ENCODE measurements at places on chromosomes 16 and 17.
A peak's percentile ranks its signal among the peaks of the same experiment; 100 is the strongest.

DNA sequence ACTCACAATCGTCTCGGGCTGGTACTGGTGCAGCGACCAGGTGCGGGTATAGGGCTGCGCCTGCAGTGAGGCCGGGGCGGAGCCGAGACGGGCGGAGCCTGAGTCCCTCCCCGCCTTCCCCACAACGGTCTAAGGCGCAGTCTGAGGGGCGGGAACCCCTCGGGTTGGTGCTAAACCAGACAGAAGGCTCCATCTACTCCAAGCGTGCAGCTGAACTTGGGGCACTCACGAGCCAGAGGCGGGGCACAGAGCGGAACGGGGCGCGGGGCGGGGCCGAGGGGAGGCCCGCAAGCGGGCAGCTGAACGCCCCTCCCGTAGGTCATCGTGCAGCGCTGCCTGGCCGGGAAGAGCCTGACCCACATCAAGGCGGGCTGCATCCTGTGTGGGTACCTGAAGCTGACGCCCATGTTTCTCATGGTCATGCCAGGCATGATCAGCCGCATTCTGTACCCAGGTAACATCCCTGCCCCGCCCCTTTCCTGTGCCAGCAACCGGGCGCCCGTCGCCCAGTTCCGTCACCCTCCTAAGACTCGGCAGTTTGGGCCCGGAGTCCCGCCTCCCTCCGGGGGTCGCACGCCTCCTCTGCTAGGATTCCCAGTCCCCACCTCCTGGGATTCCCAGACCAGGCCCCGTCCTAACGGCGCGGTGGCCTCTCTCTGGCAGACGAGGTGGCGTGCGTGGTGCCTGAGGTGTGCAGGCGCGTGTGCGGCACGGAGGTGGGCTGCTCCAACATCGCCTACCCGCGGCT is 5.0 kb downstream of the SLC5A2 start:
- DNase-seq = peak; percentile 73

DNA sequence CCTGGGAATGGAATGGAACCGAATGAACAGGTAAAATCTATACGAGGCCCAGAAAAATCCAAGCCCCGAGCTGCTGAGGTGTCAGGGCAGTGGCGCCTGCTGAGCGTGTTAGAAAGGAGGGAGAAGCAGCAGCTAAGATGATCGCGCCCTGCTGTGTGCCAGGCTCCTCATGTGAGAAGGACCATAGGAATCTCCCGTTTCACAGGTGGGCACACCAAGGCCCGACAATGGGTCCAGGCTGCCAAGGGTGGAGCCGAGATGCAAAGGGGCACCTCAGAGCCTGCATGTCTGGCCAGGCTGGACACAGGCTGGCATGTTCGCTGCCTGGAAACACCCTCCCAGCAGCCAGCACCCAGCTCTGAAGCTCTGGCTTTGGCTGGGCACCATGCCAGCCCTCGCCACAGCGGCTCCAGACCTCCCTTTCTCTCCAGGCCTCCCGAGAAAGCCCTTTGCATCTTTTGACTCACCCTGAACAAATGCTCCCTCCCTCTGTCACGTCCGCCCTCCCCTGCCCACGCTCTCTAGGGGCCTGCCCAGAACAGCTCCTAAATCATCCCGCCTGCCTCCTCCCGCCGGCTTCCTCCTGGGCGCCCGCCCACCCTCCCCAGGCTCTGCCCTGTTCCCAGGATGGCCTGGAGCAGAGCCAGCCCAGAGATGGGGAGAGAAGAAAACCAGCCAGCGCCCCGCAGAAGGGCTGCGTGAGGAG is 217.8 kb upstream of the GSE1 start:
- peak; percentile 44 for DNase-seq

DNA sequence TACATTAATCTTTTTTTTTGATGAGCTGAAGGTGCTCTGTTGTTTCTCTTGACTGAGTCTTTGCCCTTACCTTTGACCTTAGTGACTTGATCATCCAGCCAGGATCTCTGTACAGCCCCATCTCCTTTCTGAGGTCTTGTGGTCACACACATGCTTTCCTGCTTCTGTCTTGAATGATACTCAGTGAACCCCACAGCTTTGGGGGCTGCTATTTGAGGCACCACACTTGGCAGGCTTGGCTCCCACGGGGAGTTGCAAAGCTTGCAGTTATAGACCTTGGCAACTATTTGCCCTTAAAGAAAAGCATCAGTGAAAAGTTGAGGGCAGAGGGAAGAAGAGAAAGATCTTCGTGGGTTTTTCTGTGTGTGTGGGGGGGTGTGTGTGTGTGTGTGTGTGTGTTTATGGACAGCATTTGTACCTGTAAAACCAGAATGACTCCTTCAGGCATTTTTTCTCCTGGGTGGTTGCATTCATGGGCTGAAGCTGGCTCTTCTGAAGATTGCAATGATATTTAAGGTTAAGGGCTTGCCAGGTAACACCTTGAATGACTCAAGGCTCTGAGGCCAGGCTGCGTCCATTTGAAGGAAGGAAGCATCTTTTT is 101.6 kb downstream of the MSI2 start:
- no peak for DNase-seq

- peak; percentile 80 for DNase-seq
These were observed 27.5 kb upstream of the PIK3R6 start for GRCh38 chr17:8894673-8895578.

DNA sequence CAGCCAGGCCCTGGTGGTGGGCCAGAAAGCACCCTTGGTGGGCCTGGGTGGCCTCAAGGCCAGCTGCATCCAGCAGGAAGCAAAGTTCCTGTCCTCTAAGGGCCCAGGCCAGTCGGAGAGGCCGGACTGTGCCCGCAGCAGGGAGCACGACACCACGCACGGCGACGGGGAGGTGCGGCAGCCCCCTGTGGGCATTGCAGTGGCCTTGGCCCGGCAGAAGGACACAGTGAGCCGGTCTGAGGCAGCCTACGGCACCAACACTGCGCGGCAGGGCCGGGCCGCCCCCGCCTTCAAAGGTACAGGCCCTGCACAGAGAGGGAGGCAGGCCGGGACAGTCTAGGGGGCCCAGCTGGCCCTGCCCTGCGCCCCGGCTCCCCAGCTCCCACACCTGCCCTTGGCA is 48.0 kb downstream of the BAHCC1 start:
- DNase-seq = no peak

DNA sequence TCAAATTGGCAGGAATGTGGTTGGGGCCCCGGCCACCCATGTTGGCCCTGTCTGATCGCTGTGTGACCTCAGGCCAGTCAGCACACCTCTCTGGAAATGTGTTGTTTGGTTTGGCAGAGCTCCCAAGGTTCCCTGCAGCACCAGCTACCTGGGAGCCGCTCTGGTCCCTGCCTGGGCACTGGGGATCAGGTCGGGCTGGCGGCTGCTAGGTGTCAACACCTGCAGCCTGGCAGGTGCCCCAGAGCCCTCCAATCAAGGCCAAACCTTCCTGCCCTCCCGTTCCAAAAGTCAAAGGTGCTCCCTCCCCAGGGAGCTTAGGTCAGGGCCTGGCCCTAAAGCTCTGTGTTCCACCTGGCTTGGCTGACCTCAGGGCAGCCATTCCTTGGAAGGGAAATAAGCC is 55.9 kb downstream of the ZDHHC7 start:
- DNase-seq = peak; percentile 94

GRCh38 chr17:7833795-7834541 is at the start of gene KDM6B:
Gene KDM6B (plus strand): TSS chr17:7834217. CDS start chr17:7845555, 11,338 bp downstream.
- peak; percentile 97 for DNase-seq

All from body of pancreas (tissue), 4 donors.